ENCODE measurements at places on chromosomes 11 and 22. TPM values are rescaled to one million over a fixed set of nuclear protein-coding genes. Genes with fewer than 3 reads are reported as not detected.

The TSGA10IP gene
- total RNA-seq: not detected

The NRXN2 gene
- 0.13 TPM for total RNA-seq

The SYCE3 gene
- not detected for total RNA-seq

The MUC5AC gene
- total RNA-seq: 2.9 TPM

The CARD18 gene
- total RNA-seq: not detected

The SLC25A18 gene
- 0.82 TPM for total RNA-seq

The GAB4 gene
- not detected for total RNA-seq

The FOSL1 gene
- 101 TPM for total RNA-seq

The FGF19 gene
- total RNA-seq: 0.09 TPM

The DUSP8 gene
- 0.84 TPM for total RNA-seq

The DDI1 gene
- total RNA-seq: not detected

The POTEH gene
- total RNA-seq: not detected

The SCN4B gene
- 0.08 TPM for total RNA-seq

The EED gene
- total RNA-seq: 22.1 TPM

The PKP3 gene
- 31.8 TPM for total RNA-seq

The P2RY6 gene
- total RNA-seq: 2.8 TPM

The PANX3 gene
- not detected for total RNA-seq

The MYRF gene
- total RNA-seq: 18.9 TPM

The MTA2 gene
- total RNA-seq: 89.9 TPM

The CARNS1 gene
- total RNA-seq: 0.16 TPM

The OR52E6 gene
- total RNA-seq: not detected

All from A549 treated with dexamethasone at 1 μM for 4 hours (cell line).